ENCODE measurements at places on chromosomes 7 and 10. TPM values are rescaled to one million over a fixed set of nuclear protein-coding genes. Genes with fewer than 3 reads are reported as not detected.

GRCh38 chr10:31905586-31905985 is 23.0 kb downstream of the ARHGAP12 start:
- H3K36me3 ChIP-seq = peaks cover 9% of the 10 kb centered on the region
- DNase-seq = no peak
- no peaks in the 10 kb centered on the region for H3K4me1 ChIP-seq

DNA sequence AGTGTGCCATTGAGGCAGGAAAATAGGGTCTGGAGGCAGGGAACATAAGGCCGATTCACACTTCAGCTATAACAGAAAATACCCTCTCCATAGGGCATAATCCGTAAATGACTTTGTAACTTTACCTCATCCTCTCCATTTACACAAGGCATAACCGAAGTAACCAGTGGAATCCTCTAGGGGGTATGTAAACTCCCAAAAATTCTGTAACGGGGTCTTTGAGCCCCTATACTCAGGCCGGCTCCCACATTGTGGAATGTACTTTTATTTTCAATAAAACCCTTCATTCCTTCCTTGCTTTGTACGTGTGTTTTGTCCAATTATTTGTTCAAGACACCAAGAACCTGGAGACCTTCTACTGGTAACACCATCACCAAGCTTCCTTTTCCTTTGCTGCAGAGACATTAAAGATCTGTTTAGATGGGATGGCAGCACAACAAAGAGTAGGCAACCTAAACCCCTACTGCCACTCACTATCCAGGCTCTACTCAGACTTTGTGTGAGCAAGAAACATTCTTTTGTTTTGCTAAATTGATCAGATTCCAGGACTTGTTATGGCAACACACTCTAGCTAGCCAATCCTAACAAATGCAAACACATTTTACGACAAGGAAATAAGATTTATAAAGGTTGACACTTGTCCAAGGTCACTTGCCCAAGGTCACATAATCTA is 99.3 kb downstream of the DGKI start:
- H3K4me1 ChIP-seq = no peaks in the 10 kb centered on the region
- no peak for DNase-seq
- no peak overlapping the region for H3K27ac ChIP-seq
- no peaks in the 10 kb centered on the region for H3K27me3 ChIP-seq

RP9 gene
- 11.9 TPM for total RNA-seq

NPFFR1 gene
- 1.1 TPM for total RNA-seq

TMEM236 gene
- 5.0 TPM for total RNA-seq

SDHAF3 gene
- total RNA-seq = 10.0 TPM

GRCh38 chr10:116704926-116705325 is 37.4 kb downstream of the HSPA12A start:
- no peak overlapping the region for H3K27ac ChIP-seq
- H3K4me3 ChIP-seq = no peak overlapping the region
- no peaks in the 10 kb centered on the region for H3K27me3 ChIP-seq

GRCh38 chr10:64350665-64351064 is 829.5 kb downstream of the REEP3 start:
- no peak for DNase-seq
- H3K4me1 ChIP-seq = no peaks in the 10 kb centered on the region

GRCh38 chr10:125011926-125012705 is 70.2 kb downstream of the ZRANB1 start:
- DNase-seq = no peak
- no peak overlapping the region for H3K27ac ChIP-seq
- H3K4me1 ChIP-seq = peaks cover 35% of the 10 kb centered on the region
- no peaks in the 10 kb centered on the region for H3K36me3 ChIP-seq
- no peaks in the 10 kb centered on the region for H3K27me3 ChIP-seq

DNA sequence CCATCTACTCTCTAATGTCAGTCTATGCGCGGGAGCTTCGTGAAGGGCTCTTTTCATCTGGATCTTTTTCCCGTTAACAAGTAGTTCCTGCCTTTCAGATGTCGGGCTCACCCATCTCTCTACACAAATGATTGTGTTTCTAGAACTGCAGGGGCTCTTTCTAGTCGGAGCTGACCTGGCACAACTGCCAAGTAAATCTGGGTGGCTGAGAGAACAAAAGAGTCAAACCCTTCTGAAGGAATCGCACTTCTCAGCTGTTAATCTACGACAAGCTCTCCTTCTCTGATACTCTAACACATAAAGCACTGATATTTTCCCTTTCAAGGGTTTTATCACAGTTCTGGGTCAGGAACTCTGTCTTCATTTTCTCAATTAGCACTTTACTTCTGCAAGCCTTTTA is 144.7 kb downstream of the NRP1 start:
- DNase-seq = no peak
- H3K4me3 ChIP-seq = no peak overlapping the region
- H3K4me1 ChIP-seq = peaks cover 19% of the 10 kb centered on the region

OR2F1 gene
- total RNA-seq = not detected

DNA sequence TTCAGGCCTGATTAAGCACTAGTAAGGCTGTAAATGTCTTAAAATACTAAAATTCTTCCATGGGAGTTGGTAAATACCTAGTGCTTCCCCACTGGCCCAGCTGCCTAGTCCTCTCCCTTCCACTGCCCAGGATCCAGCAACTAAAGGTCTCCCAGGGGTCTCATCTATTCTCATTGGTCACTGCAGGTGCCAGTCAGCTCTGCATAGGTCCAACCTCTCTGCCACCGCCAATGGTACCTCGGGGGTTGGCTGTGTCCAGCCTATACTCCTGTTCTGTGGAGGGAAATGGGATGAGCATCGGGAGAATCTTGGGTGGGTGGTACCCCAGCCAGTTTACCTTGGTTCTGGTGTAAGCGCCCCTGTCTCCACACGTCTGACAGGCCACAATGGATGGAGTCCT is 6.1 kb upstream of the CREB5 start:
- H3K36me3 ChIP-seq = no peaks in the 10 kb centered on the region
- no peak overlapping the region for H3K27ac ChIP-seq
- no peak for DNase-seq

GRCh38 chr7:23298141-23298881 is 828 bp upstream of the MALSU1 start:
- H3K4me3 ChIP-seq = peak overlapping the region; percentile 98
- H3K4me1 ChIP-seq = peaks cover 26% of the 10 kb centered on the region
- peak overlapping the region; percentile 91 for H3K27ac ChIP-seq
- H3K27me3 ChIP-seq = no peaks in the 10 kb centered on the region

NUPR2 gene
- total RNA-seq = 0.98 TPM

- peaks cover 15% of the 10 kb centered on the region for H3K4me1 ChIP-seq
- no peak overlapping the region for H3K4me3 ChIP-seq
- H3K27me3 ChIP-seq = no peaks in the 10 kb centered on the region
- H3K27ac ChIP-seq = no peak overlapping the region
- H3K36me3 ChIP-seq = no peaks in the 10 kb centered on the region
Observed at GRCh38 chr10:21293518-21294356, 231.7 kb downstream of the SKIDA1 start.

KCNK18 gene
- total RNA-seq = not detected

GRCh38 chr7:41224063-41224763 is 478.7 kb downstream of the INHBA start:
- no peak overlapping the region for H3K4me3 ChIP-seq
- no peak overlapping the region for H3K27ac ChIP-seq
- no peaks in the 10 kb centered on the region for H3K4me1 ChIP-seq
- DNase-seq = no peak
- H3K27me3 ChIP-seq = no peaks in the 10 kb centered on the region

AGAP3 gene
- total RNA-seq = 152 TPM

DNA sequence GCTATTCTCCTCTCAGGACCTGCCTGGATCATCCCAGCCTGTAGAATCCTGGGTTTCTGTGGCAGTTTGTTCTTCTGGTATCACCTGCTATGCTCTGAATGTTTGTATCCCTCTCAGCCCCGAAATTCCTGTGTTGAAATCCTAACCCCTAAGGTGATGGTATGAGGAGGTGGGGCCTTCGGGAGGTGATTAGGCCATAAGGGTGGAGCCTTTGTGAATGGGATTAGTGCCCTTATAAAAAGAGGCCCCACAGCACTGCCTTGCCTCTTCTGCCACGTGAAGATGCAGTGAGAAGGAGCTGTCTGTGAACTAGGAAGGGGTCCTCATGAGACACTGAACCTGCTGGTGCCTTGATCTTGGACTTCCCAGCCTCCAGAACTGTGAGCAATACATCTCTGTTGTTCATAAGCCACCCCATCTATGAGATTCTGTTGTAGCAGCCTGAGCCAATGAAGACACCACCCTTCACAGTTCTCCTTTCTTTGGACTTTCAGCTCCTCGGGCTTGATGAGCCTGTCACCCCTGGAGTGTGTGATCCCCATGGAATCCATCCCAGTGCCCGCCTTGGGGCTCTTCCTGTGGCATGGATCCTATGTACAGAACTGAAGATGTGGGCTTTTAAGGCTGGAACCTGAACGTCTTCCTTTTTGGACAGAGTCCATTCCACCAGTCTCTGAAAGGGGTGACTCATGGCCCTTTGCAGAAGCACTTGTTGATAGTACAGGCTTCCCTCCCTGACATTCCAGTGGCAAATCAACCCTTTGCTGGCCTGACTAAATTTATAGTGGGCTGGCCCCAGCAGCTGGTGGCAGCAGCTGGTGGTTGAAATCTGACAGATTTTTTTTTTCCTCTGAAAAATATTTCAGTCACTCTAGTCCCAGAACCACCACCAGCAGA is 138.0 kb downstream of the TACC2 start:
- no peak for DNase-seq
- H3K27me3 ChIP-seq = no peaks in the 10 kb centered on the region

- H3K36me3 ChIP-seq = no peaks in the 10 kb centered on the region
- H3K27ac ChIP-seq = no peak overlapping the region
- no peak overlapping the region for H3K4me3 ChIP-seq
- DNase-seq = no peak
Observed at GRCh38 chr7:70529914-70530585, 601.9 kb upstream of the GALNT17 start.

DNA sequence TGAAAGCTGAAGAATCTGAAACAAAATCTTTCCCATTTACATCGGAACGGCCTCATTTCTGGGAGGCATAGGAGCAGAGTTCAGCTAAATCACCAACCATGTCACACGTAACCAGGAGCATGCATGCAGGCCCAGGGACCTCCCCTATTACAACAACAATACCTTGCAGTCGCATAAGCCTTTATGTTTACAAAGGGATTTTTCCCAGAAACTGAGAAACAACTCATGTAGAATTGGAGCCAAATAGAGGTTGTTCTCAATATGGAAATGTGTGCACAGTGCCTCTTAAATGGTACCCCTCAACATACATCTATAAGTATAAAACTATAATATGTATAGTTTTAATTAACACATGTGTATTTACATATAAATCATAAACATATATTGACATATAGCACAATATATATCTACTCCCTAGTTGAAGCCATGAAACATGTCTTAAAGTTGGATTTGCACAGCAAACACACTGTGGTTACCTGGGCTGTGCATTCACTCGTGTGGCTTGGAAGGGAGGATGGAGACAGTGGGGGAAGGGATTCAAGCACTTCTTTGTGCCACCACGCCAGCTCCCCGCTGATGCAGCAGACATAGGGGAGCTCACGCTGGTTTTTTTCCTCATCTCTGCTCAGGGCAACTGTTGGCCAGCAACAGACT is 35.0 kb upstream of the DGKI start:
- H3K27ac ChIP-seq = no peak overlapping the region
- H3K27me3 ChIP-seq = no peaks in the 10 kb centered on the region
- no peak overlapping the region for H3K4me3 ChIP-seq
- H3K4me1 ChIP-seq = peaks cover 1% of the 10 kb centered on the region

- no peak for DNase-seq
- H3K4me1 ChIP-seq = peaks cover 7% of the 10 kb centered on the region
- no peaks in the 10 kb centered on the region for H3K27me3 ChIP-seq
- no peak overlapping the region for H3K27ac ChIP-seq
- no peaks in the 10 kb centered on the region for H3K36me3 ChIP-seq
Observed at GRCh38 chr10:52228556-52228955, 85.5 kb upstream of the DKK1 start.

GRCh38 chr7:141410353-141411000 is 140.7 kb upstream of the AGK start:
- no peaks in the 10 kb centered on the region for H3K36me3 ChIP-seq
- H3K27ac ChIP-seq = no peak overlapping the region
- no peak for DNase-seq

- no peaks in the 10 kb centered on the region for H3K27me3 ChIP-seq
- peak overlapping the region; percentile 3 for H3K4me3 ChIP-seq
- peaks cover 14% of the 10 kb centered on the region for H3K4me1 ChIP-seq
- no peaks in the 10 kb centered on the region for H3K36me3 ChIP-seq
Observed at GRCh38 chr10:95759233-95759826, 3.4 kb downstream of the ENTPD1 start.

DNA sequence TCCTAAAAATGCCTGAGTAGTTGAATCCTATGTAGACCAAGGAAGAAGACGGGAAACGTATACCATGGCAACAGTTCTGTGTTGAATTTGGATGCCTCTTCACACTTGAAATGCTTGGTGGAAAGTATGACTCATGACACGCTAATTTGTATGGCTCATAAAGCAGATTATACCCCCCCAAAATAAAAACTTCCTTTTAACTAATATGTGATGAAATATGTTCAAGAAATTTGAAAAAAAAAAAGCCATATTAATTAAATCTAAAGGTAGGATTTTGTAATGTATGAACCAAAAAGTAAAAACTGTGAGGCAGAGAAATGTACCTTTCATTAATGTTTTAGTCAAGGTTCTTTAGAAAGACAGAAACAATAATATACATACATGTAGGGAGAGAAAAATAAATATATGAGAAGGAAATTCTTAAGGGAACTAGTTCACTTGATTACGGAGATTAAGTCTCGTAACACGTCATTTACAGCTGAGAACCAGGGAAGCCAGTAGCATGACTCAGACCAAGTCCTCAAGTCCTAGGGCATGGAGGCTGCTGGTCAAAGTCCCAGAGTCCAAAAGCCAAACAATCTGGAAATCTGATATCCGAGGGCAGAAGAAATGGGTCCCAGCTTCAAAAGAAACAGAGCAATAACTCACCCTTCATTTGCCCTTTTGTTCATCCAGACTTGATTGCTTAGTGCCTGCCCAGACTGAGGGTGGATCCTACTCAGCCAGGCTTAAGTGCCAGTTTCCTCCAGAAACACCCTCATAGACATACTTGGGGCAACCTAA is 485.1 kb downstream of the SEMA3D start:
- H3K27ac ChIP-seq = no peak overlapping the region
- DNase-seq = no peak
- no peak overlapping the region for H3K4me3 ChIP-seq
- no peaks in the 10 kb centered on the region for H3K27me3 ChIP-seq
- no peaks in the 10 kb centered on the region for H3K36me3 ChIP-seq

- H3K36me3 ChIP-seq = peaks cover 32% of the 10 kb centered on the region
- peaks cover 6% of the 10 kb centered on the region for H3K4me1 ChIP-seq
- H3K27me3 ChIP-seq = no peaks in the 10 kb centered on the region
- no peak overlapping the region for H3K4me3 ChIP-seq
- DNase-seq = peak; percentile 8
Observed at GRCh38 chr7:75533926-75534325, 41.8 kb downstream of the SPDYE5 start.

SYT15 gene
- 45.4 TPM for total RNA-seq

DNA sequence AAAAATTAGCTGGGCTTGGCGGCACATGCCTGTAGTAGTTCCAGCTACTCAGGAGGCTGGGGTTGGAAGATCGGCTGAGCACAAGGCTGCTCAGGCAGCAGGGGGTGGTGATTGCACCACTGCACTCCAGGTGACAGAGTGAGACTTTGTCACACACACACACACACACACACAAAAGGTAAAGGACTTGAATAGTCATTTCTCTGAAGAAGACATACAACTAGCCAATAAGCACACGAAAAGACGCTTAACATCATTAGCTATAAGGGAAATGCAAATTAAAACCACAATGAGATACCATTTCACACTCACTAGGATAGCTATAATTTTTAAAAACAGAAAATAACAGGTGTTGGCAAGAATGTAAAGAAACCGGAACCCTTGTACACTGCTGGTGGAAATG is 48.6 kb downstream of the HIP1 start:
- H3K4me1 ChIP-seq = peaks cover 8% of the 10 kb centered on the region
- H3K27ac ChIP-seq = no peak overlapping the region
- DNase-seq = peak; percentile 40
- no peaks in the 10 kb centered on the region for H3K27me3 ChIP-seq
- H3K4me3 ChIP-seq = no peak overlapping the region
